ENCODE measurements at places on chromosomes 11 and 22.

DNA sequence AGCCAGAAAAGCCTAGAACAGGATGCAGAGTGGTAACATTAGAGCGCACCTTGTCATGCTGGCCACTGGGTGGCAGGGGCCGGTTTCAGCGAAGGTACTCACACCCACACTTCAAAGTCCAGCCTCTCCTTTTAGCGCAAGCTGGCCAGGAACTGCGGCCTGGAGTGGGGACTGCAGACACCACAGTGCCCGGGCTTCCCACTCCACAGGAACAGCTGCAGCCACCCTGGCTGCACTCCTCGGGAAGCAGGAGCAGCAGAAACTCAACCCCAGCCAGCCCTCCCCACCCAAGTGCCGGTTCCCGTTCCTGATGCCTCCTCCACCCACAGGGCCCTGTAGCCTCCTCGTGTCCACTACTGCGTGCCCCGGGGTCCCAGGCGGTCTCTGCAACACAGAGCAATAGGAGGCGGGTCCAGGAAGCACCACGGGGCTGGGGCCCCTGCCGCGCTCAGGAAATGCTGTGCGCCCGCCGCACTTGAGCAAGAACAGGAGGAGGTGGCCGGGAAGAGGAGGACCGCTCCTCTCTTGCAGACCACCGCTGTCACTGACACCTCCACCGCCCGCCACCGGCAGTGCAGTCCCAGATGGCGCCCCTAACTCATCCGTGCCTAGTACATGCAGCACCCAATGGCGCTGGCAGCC is 2.2 kb downstream of the RFPL2 start:
- peak; percentile 44 for DNase-seq

- DNase-seq = peak; percentile 95
These were observed 648 bp upstream of the NUDT8 start for GRCh38 chr11:67630228-67630942.

- peak; percentile 30 for DNase-seq
These were observed 16.0 kb downstream of the CSTPP1 start for GRCh38 chr11:46952553-46952952.

- DNase-seq = peak; percentile 53
These were observed 78.5 kb downstream of the LUZP2 start for GRCh38 chr11:24575392-24575791.

DNA sequence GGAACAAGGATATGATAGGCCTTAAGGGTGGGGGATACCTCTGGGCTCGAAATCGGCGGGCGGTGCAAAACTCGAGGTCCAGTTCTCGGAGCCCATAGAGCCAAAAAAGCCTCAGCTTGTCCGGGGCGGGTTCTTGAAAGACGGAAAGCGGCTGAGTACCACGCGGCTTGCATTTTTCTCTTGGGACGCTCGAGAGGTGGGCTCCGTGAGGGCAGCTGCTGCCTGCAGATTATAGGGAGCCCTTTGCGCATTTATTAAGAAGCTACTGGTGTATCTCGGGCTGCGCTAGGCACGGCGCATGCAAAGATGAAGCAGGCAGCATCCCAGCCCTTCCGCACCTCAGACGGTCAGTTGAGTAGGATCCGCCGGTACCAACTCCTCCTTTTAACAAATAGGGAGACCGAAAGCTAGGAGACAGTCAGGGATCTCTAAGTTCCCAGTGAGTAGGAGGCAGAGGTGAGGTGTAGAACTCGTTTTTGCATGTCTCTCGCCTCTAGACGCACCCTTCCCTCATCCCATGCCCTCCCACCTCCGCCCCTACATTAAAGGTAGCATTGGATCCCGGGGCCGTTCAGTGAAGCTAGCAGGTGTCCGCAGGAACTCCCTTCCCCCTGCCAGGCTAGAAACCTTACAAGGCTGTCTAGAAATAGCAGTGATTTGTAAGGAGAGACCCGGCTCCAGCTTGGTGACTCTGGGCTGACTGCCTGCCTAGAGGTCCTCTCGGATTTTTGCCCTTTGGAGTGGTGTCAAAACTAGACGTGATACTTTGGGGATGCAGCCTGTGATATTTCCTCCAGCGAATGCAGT is 768 bp downstream of the LDHA start:
- DNase-seq = no peak

DNA sequence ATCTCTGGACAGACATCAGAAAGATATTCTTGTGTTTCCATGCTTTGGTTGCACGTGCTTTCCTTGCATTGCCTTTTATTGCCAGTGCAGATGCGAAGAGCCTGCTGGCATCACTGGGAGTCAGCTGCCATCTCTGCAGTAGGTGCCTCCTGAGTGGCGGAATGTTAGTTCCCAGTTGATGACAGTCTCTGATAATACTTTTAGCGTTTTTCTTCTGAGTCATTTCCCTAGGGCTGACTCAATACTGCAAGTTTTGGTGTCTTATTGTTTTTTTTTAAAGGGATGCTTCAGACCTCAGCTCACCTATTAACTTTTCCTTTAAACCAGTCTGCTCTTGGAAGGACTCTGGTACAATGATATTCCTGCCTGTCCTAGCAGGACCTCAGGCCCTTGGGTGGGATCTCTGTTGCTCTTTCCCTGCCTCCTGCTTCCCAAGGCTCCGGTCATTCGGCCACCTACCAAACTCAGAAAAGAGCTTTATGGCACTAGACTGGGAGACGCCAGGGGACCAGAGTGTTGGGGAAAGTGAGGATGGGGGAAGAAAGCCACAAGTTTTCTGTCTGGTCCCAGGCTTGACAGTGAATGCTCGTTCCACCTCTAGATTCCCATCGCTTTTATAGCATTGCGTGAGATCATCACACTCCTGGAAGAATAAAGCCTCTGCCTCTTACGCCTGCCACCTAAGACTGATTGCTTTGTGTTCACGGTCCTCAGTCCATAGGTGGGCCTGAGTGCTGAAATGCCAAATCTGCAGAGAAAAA is 308.7 kb downstream of the DDX10 start:
- DNase-seq = peak; percentile 84

GRCh38 chr11:118742304-118742703 is 48.7 kb downstream of the DDX6 start:
- no peak for DNase-seq

DNA sequence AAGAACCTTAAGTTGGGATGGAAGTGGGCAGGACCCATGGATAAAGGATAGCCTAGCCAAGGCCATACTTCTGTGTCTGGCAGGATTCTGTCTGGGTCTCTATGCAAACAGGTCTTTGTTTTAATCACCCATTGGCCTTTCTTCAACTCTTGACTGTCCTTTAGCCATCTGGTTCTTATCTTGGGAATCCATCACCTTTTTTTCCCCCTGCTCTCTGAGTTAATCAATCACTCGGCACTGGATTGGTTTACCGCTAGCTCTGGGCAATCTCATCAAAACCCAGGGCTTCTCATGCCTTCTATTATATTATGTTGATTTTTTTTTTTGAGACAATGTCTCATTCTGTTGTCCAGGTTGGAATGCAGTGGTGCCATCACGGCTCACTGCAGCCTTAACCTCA is 1.8 kb upstream of the RNF169 start:
- DNase-seq = no peak

DNA sequence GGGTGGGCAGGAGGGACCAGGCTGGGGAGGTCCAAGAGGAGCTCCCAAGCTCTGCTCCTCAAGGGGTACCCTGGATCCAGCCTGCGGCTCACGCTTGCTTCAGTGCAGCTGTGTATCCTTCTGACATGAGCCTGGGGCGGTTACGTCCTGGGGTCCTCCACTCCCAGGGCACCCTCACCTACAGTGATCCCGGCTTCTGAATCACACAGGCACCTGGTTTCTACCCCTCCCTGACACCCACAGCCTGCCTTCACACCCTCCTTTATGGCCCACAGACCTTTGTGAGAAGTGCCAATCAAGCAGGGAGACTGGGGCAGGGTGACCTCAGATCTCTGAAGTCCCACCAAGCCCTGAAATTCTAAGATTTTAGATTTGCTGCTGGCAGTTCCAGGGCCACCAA is 1.5 kb downstream of the MPST start:
- DNase-seq = no peak

DNA sequence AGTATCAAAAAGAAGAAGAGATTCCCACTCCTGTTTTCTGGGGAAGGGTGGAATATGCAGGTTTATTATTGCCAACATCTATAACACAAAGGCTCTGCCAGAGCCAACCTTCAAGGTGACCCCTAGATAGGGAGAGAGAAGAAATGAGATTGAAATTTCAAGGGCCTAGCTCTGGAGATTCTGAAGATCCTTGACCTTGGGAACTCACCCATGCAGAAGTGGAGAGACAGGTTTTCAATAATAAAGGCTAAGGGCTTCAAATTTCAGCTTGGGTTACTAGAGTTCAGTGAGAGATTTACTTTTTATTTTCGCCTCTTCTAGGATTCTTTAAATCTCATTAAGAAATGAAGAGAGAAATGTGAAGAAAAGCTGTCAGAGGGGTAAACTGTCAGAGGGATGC is 98.4 kb downstream of the CD44 start:
- DNase-seq = no peak

GRCh38 chr11:20367313-20367948 is 3.9 kb downstream of the HTATIP2 start:
- DNase-seq = peak; percentile 79

- DNase-seq = no peak
These were observed 72.9 kb downstream of the TNRC6B start for GRCh38 chr22:40250608-40251007.

DNA sequence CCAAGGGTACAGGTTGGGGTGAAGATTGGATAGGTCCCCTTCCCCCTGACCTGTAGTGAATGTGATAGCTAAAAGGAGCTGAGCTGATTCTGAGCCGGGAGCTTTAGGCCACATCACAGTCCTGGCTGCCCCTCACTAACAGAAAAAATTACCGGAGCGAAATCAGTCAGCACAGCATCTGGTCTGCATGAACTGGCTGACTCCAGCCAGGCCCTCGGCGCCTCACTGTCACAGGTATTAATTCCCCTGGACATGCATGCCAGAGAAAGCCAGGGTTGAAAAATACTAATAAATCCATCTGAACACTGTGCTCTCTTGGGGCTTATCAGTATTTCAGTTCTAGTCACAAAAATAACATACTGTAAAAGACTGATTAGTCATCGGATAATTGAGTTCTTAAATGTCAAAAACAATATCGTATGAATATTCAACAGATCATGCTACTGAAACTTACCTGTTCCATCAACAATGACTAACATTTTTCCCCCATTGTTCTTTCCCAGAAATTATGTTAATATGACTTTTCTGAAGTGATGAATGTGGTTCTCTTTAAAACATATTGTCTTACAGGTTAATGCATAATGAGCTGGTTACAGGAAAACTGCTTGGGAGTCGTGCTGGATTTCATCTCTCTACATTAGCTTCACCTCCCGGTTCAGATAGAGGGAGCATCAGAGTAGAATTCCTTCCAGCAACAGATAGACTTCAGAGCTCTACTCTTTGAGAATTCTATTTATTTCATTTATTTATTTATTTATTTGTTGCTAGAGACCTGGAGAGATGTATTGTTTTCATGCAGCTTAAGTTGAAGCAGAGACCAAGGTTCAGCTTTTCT is 387.7 kb downstream of the NXPE2 start:
- no peak for DNase-seq

GRCh38 chr22:25332386-25332785 is 112.9 kb downstream of the CRYBB2 start:
- DNase-seq = no peak

DNA sequence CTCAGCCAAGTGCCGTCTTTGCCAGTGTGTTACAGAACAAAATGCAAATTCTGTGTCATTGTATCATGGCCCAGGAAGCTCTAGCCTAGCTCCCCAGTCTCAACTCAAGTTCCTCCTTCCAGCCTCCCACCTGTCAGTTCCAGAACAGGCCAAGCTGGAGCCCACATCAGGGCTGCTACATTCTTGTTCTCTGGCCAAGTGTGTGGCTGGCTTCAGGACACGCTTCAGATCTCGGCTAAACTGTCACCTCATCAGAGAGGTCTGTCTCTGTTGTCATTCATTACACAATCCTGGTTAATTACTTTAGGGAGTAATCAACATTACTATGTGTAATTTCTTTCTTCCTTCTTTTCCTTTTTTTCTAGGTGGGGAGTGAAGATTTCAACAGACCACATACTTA is 347.0 kb upstream of the SYN3 start:
- no peak for DNase-seq

- no peak for DNase-seq
These were observed 959 bp downstream of the CCND1 start for GRCh38 chr11:69641681-69642548.

DNA sequence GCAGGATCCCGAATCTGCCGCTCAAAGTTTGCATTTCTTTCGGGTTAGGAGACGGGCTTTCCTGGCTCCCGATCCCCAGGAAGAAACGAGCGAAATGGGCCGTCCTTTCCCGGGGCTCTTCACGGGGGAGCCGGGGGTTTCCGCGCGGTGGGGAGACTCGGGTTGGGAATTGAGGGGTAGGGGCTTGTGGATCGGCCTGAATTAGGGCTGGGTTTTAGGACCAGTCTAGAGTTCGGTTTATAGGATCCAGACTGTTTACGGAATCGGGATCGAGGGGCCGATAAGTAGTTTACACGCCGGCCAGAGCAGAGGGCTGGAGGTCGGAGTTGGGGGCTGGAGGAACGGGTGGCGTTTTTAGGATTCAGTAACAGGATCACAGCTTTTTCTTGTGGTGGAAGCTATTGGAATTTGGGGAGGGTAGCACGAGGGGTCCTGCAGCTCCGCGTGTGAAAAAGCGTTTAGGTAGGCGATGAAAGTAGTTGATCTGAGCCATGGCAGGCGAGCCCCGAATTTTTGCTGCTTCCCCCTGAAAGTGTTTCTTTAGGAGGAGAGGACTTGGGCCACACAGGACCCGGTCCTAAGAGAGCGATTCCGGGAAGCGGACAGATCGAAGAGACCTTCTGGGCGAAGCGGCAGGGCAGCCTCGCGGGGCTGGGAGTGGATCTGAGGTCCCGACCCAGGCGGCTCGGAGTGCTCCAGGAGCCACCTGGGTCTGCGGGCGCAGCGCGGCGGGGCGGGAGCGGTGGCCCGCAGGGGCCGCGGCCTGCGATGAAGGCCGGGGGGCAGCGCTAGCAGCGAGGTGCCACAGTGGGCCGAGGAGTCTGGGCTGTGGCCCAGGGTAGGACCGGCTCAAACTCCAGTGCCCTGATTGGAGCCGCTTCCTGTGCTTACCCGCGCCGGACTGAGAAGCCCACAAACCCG is 1.6 kb downstream of the PKNOX2 start:
- no peak for DNase-seq

GRCh38 chr22:49934160-49934890 is 15.9 kb downstream of the CRELD2 start:
- peak; percentile 45 for DNase-seq

GRCh38 chr11:2399488-2400068 is 972 bp upstream of the TSSC4 start:
- no peak for DNase-seq

- DNase-seq = no peak
These were observed 18.8 kb upstream of the MGAT3 start for GRCh38 chr22:39437791-39438704.

GRCh38 chr22:35894937-35895708 is 133.5 kb downstream of the RBFOX2 start:
- DNase-seq = no peak

DNA sequence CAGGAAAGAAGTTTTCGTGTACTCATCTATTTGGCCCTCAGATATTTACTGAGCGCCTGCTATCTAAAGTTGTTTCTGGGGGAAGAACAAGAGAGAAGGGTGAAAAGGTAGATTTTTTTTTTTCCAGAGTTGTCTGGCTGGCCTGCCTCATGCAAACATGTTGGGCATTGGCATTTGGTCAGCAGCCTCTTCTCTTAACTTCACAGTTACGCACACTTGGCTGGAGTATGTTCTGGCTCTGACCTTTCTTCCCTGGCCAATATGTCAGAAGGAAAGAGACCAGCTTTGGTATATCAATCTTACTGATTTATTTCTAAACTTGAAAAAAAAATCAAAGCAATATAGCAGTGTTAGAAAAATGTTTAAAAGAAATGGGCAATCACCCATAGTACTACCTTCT is 54.2 kb upstream of the GRAMD1B start:
- DNase-seq = no peak

GRCh38 chr11:78000193-78000592 is 5.7 kb upstream of the INTS4 start:
- peak; percentile 71 for DNase-seq
